ENCODE measurements at places on chromosomes 7 and 10.
A peak's percentile ranks its signal among the peaks of the same experiment; 100 is the strongest.

GRCh38 chr7:80542398-80542797 is 30.5 kb upstream of the GNAT3 start:
- DNase-seq, result peak; percentile 91

- DNase-seq, result no peak
Measured at GRCh38 chr10:71989661-71990454, 25.7 kb downstream of the CHST3 start.

DNA sequence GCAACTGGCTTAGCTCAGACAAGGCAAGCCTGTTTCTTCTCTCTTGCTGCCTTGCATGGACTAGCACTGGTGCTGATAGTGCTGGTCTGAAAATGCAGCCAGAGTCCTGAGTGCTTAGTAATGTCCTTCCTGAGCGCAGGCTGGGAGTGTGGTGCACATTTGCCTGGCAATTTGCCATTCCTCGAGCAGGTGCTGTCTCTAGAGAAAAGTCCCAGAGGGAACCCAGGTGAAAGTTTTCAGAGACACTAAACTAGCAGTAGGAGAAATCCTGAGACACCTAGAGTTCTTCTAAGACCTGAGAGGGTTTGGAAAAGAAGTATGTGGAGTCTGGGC is 1.9 kb downstream of the SFTPD start:
- DNase-seq, result no peak

DNA sequence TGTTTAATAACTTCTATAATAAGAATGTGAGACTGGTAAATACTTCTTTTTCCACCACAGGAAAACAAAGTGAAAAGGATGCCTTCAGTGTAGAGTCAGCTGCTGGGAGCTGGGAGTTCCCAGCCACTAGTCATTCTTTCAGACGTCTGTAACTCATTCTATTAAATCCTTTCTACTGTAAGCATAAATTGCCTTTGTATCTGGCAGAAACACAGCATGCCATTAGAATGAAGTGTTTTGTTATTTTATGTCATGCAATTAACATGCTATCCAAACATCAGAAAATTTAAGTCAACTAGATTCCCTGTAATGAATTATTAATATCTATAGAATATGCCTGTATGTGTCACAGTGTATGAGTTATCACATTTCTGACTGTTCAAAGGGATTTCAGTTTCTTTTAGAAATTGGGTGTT is 14.3 kb downstream of the BPGM start:
- DNase-seq, result peak; percentile 91

- DNase-seq, result no peak
Measured at GRCh38 chr10:83908506-83908905, 230.8 kb upstream of the GHITM start.

- DNase-seq, result no peak
Measured at GRCh38 chr10:34872820-34873219, 57.7 kb upstream of the PARD3 start.

- no peak for DNase-seq
Measured at GRCh38 chr10:48608279-48608681, 3.4 kb upstream of the ARHGAP22 start.

DNA sequence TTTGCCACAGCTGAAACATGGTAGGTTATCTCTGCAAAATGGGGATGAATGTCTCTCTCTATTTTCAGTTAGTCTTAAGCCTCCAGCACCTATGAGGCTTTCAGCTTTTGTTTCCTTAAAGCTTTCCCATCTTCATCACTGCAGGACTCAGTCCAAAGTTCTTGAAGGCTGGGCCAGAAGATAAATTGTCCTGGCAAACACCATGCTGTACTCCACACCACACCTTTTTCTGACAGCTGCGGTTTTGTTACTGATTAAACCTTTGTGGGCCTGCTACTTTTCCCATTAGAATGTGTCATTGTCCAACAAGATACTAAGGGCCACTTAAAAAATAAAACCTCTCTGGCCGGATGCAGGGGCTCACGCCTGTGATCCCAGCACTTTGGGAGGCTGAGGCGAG is 87.2 kb upstream of the A1CF start:
- no peak for DNase-seq

DNA sequence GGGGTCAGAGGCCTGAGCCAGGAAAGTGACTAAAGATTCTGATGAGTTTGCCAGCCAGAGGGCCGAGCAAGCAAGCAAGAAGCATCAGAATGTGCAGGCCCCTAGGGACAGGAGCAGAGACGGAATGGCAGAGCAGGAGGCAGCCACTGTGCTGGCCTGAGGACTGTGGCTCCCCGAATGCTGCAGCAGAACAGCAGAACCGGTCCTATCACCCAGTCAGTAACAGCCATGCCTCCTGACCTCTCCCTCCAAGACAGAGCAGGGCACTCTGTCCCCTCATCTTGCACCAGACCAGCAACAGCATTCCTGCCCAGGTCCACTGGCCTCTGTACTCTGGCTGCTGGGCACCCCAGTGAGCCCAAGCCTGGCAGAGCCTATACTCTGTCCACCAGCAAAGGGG is 85.9 kb downstream of the ARHGAP22 start:
- DNase-seq, result no peak

DNA sequence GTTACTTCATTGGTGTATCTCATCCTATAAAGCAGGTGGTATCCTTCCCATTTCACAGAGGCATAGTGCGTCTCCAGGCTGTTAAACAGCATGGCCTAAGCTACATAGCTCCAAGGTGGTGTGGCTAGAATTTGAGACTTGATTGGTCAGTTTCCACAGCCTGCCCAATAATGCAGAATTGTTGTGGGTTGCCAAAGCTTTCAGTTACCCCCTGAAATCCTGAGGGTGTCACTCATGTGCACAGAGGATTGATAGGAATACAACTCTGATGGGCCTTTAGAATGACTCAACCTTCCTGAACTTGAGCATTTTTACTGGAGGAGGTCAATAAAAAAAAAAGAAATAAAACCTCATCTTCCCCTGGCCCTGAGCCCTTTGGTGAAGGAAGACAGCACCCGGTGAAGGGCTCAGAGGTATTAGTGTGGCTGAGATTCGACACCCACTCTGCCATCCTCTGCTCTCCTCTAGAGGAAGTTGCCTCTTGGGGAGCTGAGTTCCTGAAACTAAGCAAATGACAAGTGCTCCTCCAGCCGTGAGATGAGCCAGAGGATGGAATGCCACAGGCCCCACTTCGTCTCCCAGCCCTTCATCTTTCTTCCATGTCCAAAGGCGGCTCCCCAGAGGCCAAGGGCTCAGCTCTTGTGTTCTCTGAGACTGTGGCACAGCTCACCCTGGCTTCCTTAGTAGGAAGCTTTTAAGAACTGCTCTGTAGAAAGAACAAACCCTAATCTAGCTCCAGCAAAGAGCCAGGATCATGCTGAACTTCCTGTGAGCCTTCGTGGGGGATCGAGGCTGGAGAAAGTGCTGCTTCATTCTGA is 1.0 kb downstream of the ACSL5 start:
- peak; percentile 11 for DNase-seq

- no peak for DNase-seq
Measured at GRCh38 chr10:113585949-113586348, 33.1 kb downstream of the HABP2 start.

DNA sequence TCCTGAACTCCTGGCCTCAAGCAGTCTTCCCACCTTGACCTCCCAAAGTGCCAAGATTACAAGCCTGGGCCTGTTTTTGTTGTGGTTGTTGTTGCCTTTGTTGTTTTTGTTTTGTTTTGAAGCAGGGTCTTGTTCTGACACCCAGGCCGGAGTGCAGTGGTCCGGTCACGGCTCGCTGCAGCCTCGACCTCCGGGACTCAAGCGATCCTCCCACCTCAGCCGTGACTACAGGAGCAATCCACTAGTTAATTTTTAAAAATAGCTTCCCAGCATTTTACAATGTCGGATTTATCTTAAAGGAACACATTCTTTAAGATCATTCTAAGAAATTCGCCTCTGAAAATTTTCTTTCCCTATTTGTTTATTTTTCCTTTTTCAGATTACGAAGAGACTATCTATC is 27.7 kb upstream of the AP5Z1 start:
- no peak for DNase-seq

DNA sequence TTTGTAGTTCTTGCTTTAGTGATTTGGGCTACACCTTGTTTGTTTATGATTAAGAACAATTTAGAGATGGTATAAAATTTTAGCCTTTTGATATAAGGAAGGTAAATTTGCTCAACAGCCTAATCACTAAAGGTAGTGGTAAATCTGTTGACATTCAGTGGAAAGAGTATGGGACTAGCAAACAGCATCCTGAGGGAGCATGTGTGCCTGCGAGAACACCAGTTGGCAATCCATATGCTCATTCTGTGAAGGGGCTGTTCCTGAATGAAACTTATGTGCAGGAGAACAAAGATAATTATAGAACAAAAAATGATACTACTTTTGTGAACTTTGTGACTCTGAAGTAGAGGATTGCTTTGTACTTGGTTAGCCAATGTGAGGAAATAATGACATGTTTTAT is 44.0 kb downstream of the CAPZA2 start:
- DNase-seq, result no peak

DNA sequence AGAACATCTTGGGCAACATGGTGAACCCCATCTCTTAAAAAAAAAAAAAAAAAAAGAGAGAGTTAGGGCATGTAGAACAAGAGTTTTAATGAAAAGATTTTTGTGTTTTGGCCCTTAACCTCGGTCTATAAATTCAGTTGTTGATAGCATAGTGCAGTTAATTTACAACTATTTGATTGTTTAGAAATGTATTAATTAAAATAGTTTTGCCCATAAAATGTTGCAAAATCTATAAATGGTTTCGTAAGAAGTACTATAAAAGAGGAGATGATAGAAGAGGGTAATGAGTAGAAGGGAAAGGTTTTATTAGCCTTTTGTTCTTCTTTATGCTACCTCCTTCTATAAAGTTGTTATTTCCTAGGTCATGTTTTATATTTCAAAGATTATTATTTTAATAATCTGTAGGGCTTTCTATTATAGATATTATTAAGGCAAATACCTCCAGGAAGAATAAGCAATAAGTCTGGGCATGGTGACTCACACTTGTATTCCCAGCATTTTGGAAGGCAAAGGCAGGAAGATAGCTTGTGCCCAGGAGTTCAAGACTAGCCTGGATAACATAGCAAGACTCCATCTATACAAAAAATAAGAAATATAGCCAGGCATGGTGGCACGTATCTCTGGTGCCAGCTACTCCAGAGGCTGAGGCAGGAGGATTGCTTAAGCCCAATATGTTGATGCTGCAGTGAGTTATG is 73.3 kb downstream of the MCU start:
- DNase-seq, result peak; percentile 43

DNA sequence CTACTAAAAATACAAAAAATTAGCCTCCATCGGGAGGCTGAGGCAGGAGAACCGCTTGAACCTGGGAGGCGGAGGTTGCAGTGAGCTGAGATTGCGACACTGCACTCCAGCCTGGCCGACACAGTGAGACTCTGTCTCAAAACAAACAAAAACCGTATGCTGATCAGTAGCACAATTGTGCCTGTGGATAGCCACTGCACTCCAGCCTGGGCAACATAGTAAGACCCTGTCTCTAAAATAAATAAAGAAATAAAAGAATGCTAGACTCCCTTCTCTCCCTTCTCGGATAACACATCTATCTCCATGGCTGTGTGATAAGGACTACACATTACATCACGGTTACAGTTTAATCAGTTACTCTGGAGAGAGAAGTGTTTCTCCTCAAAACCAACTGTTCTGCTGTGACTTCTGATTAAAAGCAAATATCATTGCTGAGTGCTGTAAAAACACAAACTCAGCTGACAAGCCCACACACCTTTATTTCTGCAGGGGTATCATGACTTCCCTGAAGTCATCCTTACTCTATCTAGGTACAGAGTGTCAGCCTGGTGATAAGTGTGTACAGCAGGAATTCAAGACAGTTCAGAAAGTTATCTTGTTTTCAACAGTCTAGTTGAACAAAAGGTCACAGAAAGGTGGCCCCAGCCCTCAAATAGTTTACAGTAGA is 5.3 kb upstream of the ARHGAP19 start:
- no peak for DNase-seq

GRCh38 chr7:68334216-68334615 is 1264.1 kb upstream of the AUTS2 start:
- DNase-seq, result no peak

GRCh38 chr10:89074120-89074519 is 83.5 kb downstream of the FAS start:
- peak; percentile 23 for DNase-seq

GRCh38 chr10:59675812-59676211 is 33.8 kb downstream of the SLC16A9 start:
- DNase-seq, result no peak

DNA sequence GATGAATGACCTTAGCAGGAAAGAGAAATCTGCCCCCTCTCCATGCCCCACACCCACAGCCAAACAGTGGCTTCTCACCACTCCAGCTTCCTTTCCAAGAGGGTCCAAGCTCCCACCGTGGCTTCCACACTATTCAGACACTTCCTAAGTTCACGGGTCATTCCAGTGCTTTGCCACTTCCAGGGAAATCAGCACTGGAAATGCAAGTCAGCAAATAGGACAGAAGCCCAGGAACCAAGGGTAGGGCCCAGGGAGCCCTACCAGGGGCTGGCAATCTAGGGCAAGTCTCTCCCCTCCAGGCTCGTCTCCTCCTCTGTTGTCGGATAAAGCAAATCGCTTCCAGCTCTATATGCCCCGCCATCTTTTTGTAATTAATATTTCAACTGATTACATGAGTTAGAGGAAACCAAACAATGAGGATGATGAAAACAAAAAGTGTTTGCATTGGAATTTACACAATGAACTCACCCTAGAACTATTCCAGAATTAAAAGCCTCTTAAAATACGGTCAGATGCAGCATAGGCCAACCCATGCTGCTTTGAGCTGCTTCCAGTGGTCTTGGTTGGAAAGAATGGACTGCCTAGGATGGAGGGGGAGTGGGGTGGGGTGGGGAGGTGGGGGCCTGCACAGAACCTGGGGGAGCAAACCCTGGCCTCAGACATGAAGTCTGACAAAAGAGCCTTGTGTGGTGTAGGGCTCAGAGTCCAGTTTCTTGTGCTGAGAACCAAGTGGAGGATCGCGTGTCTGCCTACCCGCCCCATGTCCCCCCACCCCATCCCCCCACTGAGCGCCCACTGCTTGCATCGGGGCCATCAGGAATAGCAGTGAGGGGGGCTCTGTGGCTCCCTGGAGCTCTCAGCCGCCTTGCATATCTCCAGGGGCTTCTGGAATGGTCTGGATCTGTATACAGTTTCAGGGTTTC is 74.6 kb upstream of the CPXM2 start:
- DNase-seq, result peak; percentile 69
